ENCODE measurements at places on chromosomes 3 and 15. TPM values are rescaled to one million over a fixed set of nuclear protein-coding genes. Genes with fewer than 3 reads are reported as not detected.

GRCh38 chr15:40968290-40969085 lies 15.2 kb downstream of the CHAC1 start:
- no peak for DNase-seq

Gene TEX9
- 12.2 TPM for total RNA-seq

Gene SEMA3G
- total RNA-seq: 16.2 TPM

GRCh38 chr3:159619341-159619885 lies 369.2 kb upstream of the IL12A start:
- DNase-seq: no peak

Gene INSYN1
- total RNA-seq: 7.7 TPM

Gene ASTE1
- 8.9 TPM for total RNA-seq

Gene CLCN2
- total RNA-seq: 5.3 TPM

Gene ALDH1A3
- total RNA-seq: 26.0 TPM

DNA sequence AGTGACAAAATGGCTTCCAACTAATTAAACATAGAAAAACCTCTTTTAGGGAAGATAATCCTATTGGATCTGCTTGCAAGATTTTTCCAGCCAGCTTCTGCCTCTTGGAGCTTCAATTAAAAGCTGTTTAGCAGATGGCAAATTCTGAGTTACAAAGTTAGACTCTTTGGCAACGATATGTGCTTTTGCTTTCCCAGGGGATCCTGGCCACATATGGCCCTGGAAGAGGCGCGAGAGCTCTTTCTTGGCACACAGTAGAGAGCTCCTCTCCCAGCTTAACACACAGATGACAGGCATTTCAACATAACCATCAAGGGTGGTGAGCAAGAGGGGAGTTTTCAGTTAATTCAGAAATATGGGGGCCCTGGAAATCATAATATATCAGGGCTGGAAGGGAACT lies 41.6 kb upstream of the GALNT15 start:
- peak; percentile 96 for DNase-seq

DNA sequence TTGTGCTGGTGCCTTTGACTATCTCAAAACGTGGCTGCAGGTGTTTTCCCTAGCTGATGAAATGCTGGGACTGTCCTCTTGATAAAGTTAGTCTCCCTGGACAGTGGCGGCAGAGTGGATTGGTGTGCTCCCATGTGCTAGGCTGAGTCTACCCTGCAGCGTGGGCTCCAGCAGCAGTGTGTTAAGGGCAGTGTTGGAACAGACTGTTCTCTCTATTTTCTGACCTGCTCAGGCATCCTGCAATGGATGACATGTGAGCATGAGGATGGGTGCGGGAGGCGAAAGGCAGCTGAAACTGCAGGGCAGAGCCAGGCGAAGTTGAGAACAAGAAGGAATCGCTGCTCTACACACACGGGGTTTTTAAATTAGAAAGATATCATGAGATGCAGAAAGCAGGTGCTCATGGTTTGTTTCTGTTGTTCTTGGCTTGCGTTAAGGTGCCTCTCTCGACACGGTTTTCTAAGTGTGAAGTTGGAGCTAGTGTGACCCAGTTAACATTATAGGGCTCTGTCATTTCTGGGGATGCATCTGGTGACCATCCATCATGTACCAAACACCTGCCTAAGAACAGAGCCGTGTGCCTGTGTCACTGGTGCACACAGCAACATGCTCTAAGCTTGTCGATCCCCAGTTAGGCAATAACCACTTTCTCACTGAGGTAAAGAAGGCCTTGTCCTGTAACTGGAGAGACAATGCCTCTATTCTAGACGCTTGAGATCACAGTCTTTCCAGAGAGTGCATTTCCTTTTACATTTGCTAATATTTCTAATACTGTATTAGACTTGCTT lies 44.3 kb downstream of the SLCO3A1 start:
- no peak for DNase-seq

Gene IGSF10
- total RNA-seq: 61.5 TPM

DNA sequence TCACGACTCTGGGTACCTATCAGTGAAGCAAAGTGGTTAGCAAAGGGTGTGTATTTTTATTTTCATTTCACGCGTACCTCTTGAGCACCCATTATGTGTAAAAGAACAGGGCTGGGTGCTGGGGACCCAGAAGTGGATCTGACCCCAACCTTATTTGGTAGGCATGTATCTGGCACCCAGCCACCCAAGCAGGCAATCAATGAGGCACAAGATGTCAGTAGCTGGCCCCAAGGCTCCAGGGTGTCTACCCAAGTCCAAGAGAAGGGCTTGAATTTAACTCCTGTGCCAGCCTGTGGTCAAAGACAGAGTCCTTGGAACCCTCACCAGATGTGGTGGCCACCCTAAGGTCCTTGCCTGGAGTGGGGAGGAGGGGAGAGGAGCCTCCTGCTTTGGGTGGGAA lies 5.7 kb downstream of the PLEKHO2 start:
- no peak for DNase-seq

Gene TGM4
- total RNA-seq: not detected

Gene RPL32
- total RNA-seq: 1,974 TPM

Gene GORASP1
- total RNA-seq: 29.9 TPM

DNA sequence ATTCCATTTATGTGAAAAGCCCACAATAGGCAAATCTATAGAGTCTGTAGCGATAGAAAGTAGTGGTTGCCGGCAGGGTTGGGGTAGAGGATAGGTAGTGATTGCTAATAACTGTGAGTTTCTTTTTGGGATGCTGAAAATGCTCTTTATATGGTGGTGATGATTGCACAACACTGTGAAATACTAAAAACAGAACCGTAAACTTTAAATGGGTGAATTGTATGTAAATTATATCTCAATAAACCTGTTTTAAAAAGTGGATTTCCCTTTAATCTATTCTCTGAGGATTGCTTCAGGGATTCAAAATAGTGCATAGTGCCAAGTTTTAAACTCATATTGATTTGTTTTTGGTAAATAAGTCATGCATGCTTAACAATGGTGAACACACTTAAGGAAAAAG lies 140.2 kb downstream of the LPP start:
- DNase-seq: no peak

- DNase-seq: peak; percentile 43
Measured at GRCh38 chr3:187743195-187744141, 1.8 kb downstream of the BCL6 start.

GRCh38 chr3:50340448-50341329 lies at the start of gene RASSF1:
TSS of gene RASSF1 (minus strand) at chr3:50340836. CDS start at chr3:50340805, 31 bp downstream.
- peak; percentile 77 for DNase-seq

Gene KNL1
- total RNA-seq: 11.8 TPM

Gene ADAMTSL3
- total RNA-seq: 16.9 TPM

Gene ELP6
- total RNA-seq: 17.6 TPM

- DNase-seq: no peak
Measured at GRCh38 chr15:69910514-69910913, 187.2 kb downstream of the TLE3 start.

DNA sequence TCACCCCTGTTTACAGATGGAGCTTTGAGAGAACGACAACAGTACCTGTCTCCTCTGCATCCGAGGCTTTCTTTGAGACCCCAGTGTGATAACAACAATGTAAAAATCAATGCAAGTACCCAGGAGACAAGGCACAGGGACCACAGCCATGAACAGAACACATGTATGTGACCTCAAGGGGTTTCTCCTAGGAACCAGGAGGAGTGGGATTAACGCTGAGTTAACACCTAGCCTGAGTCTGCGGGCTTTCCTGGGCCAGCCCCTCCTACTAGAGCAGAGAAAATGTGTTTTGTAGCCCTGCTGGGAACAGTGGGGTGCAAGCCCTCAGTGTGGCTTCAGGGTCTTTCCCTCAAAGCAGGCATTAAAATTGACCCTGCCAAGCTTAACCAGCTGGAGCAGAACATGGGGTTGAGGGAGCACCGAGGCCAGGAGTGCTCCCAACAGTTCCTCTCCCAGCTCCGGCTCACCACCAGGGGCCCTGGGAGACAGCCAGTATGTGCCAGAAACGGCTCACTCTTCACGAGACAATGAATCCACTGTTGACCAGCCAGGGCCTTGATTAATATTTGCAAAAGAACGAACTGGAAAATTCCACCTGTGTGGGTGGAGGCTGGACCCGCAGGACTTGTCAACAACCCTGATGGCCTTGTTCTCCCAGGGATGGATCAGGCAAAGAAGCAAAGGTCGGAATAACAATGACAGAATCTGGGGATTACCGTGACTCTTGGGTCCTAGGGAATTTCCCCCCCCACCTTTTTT lies 3.6 kb downstream of the CHDH start:
- DNase-seq: no peak

Gene HIGD2B
- total RNA-seq: not detected

GRCh38 chr3:24853685-24854490 lies 359.2 kb upstream of the THRB start:
- DNase-seq: no peak

- no peak for DNase-seq
Measured at GRCh38 chr3:71565976-71566375, 17.6 kb downstream of the FOXP1 start.

GRCh38 chr15:85543741-85544155 lies 163.3 kb downstream of the AKAP13 start:
- peak; percentile 25 for DNase-seq

GRCh38 chr15:81257435-81257834 lies 60.8 kb downstream of the IL16 start:
- no peak for DNase-seq

Gene SPATA12
- 0.10 TPM for total RNA-seq

- no peak for DNase-seq
Measured at GRCh38 chr3:166177130-166177529, 339.9 kb upstream of the BCHE start.

GRCh38 chr15:66734961-66735908 lies 33.2 kb downstream of the SMAD6 start:
- DNase-seq: no peak

Gene ATP13A5
- 3.7 TPM for total RNA-seq

- no peak for DNase-seq
Measured at GRCh38 chr15:73691396-73691795, 7.2 kb downstream of the CD276 start.

- no peak for DNase-seq
Measured at GRCh38 chr3:106985721-106986120, 391.5 kb upstream of the CCDC54 start.

DNA sequence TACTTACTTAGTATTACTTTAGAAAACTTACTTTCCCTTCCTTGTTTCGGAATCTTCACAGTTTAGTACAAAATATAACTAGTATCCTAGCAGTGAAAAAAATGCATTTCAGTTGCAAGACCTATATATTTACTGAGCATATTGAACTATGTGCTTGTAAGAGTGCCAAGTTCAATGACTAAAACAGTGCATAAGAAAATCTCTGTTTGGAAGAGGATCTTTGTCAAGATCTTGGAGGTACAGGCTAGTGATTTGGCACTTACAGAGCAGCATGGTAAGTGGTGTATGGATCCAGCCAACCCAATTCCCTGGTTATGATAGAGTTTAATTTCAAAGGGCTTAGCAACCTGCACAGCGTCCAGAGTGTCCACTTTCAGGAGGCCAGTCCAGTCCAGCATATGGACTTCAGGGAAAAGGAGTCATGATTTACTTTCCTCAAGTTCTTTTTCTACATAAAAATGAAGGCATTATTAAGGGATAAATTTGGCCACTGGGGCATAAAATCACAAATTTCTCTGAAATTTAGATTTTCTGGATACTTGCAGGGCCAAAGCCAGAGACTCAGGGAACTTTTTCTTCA lies 625.8 kb upstream of the BCHE start:
- no peak for DNase-seq

DNA sequence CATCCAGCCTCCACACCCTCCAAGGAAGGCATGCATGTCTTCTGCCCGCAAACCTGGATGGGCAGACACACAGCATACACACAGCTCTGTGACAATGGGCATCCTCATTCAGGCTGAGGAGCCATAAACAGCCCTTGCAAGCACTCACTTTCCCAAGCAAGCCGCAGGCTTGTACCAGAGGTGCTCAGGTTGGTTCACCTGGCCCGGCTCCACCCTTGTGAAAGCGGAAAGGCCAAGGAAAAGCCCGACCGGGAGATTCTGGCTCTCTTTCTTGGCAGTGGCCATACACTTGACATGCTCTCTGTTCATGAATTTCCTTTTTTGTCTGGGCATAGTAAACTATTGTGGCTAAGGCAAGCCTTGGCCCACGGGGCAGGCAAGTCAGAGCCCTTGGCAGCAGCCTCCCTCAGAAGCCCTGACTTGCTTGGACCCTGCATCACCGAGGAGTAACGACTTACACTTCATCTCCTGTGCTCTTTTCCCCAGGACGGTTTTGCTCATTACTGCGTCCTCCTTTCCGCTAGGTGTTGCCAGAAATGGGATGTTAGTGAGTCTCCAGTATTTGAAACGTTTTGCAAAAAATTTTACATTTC lies 74.6 kb upstream of the BNC1 start:
- no peak for DNase-seq

- no peak for DNase-seq
Measured at GRCh38 chr3:60767536-60767935, 483.7 kb downstream of the FHIT start.

DNA sequence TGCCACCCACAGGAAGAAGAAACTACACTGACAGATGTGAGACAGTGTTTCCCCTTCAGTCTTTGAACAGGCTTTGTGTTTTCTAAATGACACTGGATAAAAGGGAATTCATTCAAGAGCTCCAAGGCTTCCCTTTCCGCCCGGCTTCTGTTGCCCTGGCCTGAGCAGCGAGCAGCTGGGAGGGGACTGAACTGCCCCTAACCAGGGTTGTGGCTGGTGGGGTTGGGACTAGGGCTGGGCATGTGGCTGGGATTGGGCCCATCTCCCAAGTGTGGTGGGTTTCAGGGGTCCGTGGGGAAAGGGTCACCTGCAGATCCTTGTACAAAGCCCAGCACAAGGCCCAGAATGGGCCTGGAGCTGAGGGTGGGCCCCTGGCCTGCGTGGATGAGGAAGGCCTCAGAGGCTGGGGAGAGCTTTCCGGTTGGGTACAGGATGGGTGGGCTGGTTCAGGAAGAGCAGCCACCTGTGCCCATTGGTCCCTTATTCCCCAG lies 10.4 kb downstream of the VILL start:
- DNase-seq: no peak

GRCh38 chr3:120855665-120856437 lies 52.2 kb upstream of the STXBP5L start:
- no peak for DNase-seq

GRCh38 chr15:88463870-88464532 lies 3.2 kb downstream of the MRPL46 start:
- DNase-seq: no peak

Gene ILDR1
- total RNA-seq: 0.49 TPM

DNA sequence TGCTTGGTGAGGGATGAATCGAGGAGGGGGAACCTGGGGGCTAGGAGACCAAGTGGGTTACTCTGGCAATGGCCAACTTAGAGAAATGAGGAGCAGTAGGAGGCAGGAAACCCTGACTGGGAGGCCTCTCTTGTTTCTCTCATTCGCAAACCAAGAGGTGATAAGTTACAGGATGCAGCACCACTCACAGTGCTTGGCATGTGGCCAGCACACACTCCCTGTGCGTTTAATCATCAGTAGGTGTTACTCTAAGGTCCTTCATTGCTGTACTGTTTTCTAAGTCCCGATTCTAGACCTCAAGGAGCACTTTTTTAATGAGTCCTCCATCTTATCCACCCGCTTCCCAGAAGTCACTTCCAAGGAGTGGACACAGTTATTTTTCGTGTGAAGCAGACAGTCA lies 314.1 kb upstream of the TRIM42 start:
- no peak for DNase-seq

DNA sequence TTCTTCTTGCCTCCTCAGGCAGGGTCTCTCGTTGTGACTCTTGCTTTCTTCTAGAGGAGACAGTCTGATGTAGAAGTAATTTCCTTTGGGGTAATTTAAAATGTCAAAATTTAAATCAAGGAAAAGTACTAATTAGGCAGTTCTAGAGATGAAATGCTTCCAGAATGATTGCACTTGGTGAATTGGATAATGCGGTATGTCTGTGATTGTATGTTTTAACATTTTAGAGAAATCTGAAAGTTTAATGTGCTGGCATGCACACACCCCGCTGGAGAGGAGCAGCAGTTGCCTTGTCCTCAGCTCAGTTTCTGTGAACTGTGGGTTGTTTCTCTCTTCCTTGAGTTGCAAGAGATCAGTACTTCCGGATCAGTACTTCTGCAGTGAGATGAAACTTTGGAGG lies 322.9 kb upstream of the CTDSPL start:
- peak; percentile 14 for DNase-seq

Measured in skin of body (tissue), 3 donors.